Daoy (cell line): ENCODE measurements at places on chromosomes 5 and 9. TPM values are rescaled to one million over a fixed set of nuclear protein-coding genes. Genes with fewer than 3 reads are reported as not detected.

AMBP gene
- total RNA-seq: 0.91 TPM in 1 of 2 replicates, not detected in the other

GRCh38 chr5:54761213-54761701 is 224.1 kb downstream of the ESM1 start:
- DNase-seq: peak; percentile 48

DNA sequence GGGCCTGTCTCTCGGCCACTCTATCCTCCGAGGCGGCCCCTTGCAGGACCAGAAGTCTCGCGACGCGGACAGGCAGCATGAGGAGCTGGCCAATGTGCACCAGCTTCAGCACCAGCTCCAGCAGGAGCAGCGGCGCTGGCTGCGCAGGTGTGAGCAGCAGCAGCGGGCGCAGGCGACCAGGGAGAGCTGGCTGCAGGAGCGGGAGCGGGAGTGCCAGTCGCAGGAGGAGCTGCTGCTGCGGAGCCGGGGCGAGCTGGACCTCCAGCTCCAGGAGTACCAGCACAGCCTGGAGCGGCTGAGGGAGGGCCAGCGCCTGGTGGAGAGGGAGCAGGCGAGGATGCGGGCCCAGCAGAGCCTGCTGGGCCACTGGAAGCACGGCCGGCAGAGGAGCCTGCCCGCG is 283.5 kb downstream of the ARHGEF28 start:
- DNase-seq: no peak

DNA sequence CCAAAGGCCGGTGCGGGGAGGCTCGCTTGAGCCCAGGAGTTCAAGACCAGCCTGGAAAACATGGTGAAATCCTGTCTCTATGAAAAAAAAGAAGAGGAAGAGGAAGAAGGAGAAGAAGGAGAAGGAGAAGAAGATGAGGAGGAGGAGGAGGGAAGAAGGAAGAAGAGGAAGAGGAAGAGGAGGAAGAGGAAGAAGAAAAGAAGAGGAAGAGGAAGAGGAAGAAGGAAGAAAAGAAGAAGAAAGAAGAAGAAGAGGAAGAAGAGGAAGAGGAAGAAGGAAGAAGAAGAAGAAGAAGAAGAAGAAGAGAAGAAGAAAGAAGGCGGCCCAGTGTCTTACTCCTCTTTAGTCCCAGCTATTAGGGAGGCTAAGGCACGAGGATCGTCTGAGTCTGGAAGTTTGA is 44.8 kb upstream of the XPA start:
- no peak for DNase-seq
